ENCODE measurements at places on chromosomes 12 and 14.

GRCh38 chr12:87509237-87509820 lies 519.9 kb downstream of the C12orf50 start:
- no peak for DNase-seq

DNA sequence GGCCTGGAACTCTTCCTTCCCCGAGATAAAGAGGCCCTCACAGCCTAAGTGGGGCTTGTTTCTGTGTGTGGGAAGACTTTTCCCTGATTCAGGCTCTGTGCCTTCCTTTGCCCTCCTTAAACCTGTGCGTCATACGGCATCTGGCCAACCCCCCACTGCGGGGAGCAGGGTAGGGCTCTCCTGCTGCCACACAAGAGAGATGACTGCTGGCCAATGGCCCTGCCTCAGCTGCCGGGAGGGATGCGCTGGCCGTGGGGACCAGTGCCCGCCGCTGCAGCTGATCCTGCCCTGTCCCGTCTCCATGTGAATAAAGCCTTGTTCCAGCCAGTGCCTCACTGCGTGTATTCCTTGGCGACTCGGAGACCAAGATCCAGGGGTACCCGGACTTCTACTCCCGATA lies 42.5 kb upstream of the BEGAIN start:
- no peak for DNase-seq

DNA sequence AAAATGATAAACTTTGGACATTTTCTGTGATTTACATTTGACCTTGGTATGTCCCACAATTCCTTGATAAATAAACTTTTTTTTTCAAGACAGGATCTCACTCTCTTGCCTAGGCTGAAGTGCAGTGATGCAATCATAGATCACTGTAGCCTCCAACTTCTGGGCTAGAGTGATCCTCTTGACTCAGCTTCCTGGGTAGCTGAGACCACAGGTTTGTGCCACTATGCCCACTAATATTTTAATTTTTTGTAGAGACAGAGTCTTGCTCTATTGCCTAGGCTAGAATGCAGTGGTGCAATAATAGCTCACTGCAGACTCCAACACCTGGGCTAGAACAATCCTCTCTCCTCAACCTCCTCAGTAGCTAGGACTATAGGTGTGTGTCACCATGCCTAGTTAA lies 79.1 kb upstream of the PTGDR start:
- no peak for DNase-seq

DNA sequence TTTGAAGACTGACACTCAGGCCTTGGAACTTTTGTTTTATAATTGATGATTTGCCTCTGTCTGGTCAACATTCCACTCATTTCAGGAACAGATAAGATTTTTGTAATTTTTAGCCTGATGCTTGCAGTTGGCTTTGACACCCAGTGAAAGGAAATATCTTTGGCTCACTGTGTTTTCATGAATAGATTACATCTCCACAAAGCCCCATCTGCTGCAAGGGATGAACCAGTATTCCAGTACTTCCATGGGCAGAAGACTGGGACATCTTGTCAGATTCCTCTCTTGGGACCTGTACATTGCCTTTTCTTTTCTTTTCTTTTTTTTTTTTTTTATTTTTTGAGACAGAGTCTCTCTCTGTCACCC lies 28.4 kb downstream of the GSG1 start:
- DNase-seq = no peak

DNA sequence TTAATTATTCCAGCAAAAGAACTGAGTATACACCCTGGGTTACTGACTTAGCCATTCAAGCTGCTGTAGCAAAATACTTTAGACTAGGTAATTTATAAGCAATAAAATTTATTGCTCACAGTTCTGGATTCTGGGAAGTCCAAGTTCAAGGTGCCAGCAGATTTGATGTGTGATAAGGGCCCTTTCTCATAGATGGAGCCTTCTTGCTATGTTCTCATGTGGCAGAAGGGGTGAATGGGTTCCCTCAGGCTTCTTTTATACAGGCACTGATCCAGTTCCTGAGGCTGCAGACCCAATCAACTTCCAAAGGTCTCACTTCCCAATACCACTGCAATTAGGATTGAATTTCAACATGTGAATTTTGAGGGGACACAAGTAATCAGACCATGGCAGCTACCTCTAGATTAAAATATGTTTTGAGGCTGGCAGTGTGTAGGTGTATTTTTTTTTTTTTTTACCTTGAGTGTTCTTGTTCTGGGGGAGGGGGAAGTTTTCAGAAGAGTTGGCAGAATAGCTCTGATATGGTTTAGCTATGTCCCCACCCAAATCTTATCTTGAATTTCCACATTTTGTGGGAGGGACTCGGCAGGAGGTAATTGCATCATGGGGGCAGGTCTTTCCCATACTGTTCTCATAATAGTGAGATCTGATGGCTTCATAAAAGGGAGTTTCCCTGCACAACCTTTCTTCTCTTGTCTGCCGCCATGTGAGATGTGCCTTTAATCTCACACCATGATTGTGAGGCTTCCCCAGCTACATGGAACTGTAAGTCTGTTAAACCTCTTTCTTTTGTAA lies 178.2 kb downstream of the RASSF9 start:
- no peak for DNase-seq

- DNase-seq = no peak
Measured at GRCh38 chr14:52026017-52026660, 36.8 kb downstream of the RTRAF start.

GRCh38 chr14:38623661-38624060 lies 367.8 kb upstream of the CLEC14A start:
- no peak for DNase-seq

DNA sequence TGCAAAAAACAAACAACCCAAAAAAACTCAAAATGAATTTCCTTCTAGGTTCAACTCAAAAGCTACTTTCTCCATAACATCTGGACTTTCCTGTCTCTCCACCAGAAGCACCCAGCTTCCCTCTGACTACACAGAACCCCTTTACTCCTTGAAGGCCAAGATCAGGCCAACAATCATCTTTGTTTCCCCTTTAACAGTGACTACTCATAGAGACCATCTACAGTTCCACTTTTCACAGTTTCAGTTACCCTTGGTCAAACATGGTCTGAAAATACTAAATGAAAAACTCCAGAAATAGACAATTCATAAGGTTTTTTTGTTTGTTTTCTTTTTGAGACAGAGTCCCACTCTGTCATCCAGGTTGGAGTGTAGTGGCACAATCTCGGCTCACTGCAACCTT lies 11.8 kb downstream of the GCH1 start:
- no peak for DNase-seq

DNA sequence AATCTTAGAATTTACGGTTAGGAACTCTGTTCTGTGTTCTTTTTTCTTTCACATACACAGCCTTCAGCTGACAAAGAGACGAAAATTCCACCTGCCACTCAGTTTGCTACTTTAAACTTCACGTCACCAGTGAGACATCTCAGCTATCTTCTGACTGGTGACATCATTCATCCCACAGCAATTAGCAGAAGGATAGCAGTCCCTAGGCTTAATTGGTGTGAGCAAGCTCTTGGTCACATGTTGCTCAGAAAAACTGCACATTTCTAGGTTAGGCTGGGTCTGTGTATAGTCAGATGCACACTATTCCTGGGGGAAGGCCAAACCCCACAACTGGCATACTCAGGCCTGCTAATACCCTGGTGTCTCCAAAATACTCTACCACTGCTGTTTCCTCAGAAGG lies 23.9 kb downstream of the SLC7A7 start:
- no peak for DNase-seq

- no peak for DNase-seq
Measured at GRCh38 chr12:100401660-100402059, 44.8 kb downstream of the SLC17A8 start.

GRCh38 chr14:73394317-73394716 lies 64.0 kb downstream of the NUMB start:
- DNase-seq = no peak

Measured in KG1 (cell line).